Cortex of kidney (tissue), 1 donor: ENCODE measurements at places on chromosomes 4 and X.

- DNase-seq: no peak
Observed at GRCh38 chr4:83208371-83209365, 75.9 kb downstream of the COQ2 start.

DNA sequence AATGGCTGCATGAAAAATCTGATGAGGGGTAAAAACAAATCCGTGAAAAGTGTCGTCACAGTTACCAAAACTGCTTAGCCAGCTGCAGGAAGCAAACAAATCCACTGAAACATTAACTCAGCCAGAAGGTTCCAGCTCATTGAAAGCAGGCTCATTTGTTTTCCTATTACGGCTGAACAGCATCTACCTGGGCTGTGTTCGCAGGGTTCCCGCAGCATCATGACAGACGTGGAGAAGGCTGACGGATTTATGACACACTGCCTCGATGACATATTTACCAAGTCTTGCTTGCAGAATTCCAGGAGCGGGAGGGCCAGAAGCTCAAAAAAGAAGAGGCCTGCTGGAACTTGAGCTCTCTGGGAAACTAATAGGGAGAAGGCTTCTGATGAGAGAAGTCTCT is 781.1 kb downstream of the RAB28 start:
- DNase-seq: no peak

- DNase-seq: no peak
Observed at GRCh38 chr4:7987148-7987989, 47.7 kb upstream of the AFAP1 start.

DNA sequence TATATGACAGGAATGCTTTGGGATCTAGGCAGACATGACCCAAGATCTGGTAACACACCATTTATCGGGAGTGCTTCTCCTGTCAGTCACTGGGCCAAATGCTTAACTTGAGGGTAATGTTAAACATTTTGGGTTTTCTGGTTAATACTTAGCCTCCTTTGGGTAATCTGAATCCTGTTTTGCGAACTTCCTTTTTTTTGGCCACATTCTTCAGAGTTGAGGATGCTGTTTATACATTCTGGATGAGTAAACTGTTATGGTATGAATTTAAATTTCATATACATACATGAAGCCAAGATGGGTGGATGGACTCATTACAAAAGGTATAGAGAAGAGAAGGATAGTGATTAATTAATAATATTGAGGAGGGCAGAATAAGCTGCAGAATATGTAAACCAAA is 36.1 kb downstream of the MID1IP1 start:
- no peak for DNase-seq

- no peak for DNase-seq
Observed at GRCh38 chr4:65865489-65865888, 195.2 kb upstream of the EPHA5 start.

DNA sequence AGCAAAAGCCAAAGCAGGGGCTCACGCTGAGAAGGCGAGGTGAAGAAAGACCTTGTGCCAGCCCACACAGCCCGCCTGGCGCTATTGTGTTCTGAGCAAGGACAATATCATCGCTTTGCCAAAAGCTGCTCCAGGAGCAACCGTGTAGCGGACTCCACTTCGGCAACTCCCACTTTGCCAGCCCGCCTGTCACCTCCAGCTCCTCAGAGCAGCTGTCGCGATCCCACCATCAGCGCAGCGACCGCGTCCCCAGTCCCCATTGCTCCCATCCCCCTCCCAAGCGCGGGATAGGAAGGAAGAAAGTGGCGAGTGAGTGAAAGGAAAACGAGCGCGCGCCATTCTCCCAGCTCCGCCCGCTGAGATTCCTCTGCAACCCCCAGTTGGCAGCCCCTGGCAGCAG is 759 bp downstream of the ZC4H2 start:
- no peak for DNase-seq

DNA sequence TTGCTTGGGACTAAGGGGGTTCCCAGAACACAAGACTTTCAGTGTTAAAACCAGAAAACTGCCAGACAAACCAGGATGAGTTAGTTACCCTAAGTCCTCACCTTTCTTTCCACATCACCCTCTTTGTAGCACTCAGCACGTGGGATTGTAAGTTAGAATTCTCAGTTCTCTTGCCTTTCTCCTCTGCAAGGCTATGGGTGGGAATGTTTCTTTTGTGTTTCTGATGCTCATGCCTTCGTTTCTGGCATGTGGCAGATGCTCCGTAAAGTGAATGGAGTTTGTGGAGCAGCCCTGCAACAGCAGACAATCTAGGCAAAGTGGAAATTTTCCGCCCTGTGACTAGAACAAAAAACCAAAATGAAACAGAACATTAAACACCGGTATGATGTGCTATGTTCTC is 64.7 kb upstream of the SPP1 start:
- no peak for DNase-seq

DNA sequence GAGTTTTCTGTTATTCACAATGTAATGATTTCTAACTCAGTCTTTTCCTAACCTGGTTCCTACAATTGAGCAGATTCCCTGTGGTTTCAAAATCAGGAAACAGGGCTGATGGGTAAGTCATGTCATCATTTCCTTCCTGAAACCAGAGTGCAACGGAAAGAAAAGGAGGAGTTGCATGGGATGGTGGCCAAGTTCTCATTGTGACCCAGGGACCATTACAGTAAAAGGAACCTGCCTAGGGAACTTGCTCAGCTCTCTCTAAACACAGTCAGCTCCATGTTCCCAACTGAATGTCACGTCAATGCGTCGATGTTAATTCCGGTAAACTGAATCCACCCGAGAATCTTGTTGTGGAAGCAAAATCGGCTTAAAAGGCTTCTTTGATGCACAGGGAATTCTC is 51.2 kb downstream of the LGI2 start:
- no peak for DNase-seq

DNA sequence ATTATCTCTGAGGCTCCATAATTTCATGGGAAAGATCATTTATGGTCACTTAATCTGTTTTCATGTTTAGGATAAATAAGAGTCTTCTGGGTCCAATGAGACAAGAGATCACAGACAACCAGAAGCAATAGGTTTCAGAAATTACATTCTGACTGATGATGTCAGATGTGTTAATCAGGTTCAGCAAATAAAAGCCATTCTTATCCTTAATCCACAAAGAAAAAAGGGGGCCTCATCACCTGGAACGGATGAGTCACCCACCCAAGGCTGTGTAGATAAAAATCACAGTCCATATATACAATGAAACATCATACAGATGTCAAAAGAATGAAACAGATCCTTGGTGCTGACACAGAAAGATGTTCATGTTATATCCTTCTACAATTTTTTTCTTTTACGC is 36.6 kb downstream of the SYTL4 start:
- DNase-seq: no peak

DNA sequence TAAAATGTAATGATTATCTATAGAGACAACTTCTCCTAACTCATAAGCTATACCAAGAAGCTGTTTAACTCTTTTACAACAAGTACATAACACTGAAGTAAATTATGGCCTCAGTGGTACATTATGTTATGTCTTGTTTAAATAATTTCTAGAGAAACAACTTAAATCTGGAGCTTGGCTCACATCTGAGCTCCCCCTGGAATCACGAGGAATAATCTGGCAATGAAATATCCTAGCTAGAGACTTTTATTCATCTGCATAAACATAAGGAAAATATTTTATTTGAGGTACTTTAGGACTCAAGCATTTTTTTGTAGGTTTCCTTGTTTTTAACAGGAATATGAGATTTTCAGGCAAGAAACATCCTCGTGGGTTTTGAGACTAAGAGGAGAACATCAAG is 354.7 kb upstream of the SLC7A11 start:
- DNase-seq: no peak

DNA sequence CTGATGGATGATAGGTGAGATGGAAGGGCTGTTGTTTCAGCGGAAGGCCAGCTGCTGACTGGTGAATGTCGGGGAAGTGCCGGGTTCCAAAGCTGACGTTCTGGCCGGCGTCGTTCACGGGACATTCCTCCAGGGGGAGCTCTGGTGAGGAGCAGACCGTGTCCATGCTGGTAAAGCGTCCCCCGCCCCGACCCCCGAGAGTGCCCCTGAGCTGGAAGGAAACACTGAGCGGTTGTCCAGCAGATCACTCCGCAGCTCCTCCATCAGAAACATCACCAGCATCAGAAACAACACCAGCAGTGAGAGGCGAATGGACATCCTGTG is 18.6 kb upstream of the ADRA2C start:
- no peak for DNase-seq

DNA sequence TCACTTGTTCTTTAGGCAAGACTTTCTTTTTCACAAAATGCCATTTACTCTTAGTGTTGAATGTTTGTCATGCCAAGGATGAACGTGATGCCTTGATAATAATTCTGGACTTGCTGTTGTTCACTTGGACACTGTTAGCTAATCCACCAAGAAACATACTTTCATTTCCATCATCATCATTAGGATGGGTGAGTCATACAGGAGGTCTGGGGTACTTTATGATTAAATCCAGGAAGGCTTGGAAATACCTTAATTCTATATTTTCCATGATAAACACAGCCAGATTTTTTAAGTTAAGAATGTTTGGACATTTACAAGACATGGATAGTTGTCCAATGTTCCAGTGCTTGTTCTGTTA is 260.7 kb upstream of the GIMD1 start:
- DNase-seq: no peak

GRCh38 chr4:142191901-142192300 is 555.5 kb downstream of the IL15 start:
- DNase-seq: no peak

- DNase-seq: no peak
Observed at GRCh38 chrX:40625294-40625693, 2.1 kb downstream of the MPC1L start.

DNA sequence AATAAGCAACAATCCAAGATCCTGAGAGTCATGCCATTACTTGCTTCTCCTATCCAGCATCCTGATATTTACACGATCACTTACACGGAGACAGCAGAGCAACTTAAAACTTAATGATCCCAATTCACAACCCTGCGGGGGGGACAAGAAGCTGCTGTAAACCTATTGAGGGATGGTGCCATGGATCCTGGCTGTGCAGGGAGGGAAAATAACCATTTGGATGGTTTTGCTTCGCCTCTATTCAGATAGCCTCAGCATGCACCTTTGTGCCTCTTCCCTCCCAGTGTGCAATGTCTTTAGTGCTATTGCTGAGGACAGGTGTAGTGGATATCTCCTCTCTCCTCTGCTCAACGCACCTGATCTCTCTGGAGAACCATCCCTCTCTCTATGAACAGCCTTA is 89.7 kb upstream of the PPARGC1A start:
- no peak for DNase-seq

GRCh38 chr4:69750346-69750745 is 10.1 kb downstream of the SULT1B1 start:
- no peak for DNase-seq

DNA sequence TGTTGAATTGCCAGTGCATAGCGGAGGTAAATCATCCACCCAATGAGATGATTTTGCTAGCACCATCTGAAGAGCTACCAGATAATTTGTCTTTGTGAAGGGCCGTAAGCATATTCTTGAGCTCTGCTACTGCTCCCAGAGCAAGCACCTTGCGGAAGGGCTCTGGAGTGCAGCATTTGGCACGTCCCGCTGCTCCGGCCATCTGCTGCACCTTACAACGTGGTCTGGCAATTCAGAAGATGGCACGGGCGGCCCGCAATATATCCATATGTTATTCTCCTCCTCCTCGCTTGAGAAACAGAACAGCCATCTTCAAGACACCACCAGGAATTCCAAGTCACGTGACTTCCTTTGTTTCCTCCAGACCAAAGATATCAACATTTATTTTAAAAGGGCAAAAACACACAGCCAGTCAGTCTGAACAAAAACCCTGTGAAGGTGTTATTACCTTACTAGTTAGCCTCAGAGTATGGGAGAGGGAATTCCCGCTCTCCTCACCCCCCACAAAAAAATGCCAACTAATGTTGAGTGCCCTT is 1095.7 kb upstream of the TENM3 start:
- DNase-seq: no peak

- DNase-seq: no peak
Observed at GRCh38 chrX:117871796-117872195, 244.8 kb downstream of the KLHL13 start.

DNA sequence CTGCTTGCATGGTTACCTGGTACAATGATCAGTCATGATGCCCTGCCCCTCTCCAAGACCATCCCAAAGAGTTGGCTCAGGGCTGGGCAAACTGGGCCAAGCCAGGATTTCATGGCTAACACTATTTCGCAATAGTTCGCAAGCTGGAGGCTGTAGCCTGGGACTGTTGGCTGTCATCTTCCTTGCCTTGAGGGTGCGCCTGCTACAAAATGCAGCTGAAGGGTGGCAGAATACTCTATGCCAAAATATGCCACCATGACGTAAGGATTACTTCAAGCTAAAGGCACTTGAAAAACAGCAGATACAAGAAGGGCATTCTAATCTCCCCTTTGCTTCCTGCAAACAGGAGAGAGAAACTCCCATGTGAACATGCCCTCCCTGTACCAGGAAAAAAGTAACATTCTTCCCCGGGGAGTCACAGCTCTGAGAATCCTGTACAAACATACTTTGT is 21.0 kb downstream of the SAT1 start:
- DNase-seq: no peak

- DNase-seq: no peak
Observed at GRCh38 chrX:69493193-69493592, 10.9 kb upstream of the NALF2 start.

- no peak for DNase-seq
Observed at GRCh38 chr4:186932196-186932595, 208.5 kb upstream of the FAT1 start.

GRCh38 chr4:26858947-26859401 is 1.7 kb upstream of the STIM2 start:
- DNase-seq: no peak

DNA sequence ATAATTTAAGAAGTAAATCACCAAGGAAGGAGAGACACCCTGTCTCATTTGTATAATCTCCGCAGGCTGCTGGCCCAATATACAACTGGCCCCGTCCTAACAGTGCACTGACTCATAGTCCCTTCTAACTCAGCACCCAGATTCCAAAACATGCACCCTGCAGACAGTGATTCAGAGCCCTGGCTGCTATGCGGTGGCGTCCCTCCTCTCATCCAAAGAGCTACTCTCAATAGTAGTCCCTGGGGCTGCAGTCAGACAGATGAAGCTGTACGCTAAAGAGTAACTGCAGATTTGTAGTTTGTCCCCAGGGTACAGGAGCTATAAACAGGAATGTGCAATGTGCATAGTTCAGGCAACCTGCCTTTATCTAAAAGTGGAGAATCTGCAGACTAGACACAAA is 23.0 kb downstream of the GABRA3 start:
- no peak for DNase-seq

- no peak for DNase-seq
Observed at GRCh38 chrX:144566592-144566991, 680.7 kb upstream of the SPANXN1 start.
